Urothelium cell line (cell line): ENCODE measurements at places on chromosomes 2 and 18.

- DNase-seq, result no peak
These were observed 43.5 kb downstream of the TMEM163 start for GRCh38 chr2:134675314-134675713.

DNA sequence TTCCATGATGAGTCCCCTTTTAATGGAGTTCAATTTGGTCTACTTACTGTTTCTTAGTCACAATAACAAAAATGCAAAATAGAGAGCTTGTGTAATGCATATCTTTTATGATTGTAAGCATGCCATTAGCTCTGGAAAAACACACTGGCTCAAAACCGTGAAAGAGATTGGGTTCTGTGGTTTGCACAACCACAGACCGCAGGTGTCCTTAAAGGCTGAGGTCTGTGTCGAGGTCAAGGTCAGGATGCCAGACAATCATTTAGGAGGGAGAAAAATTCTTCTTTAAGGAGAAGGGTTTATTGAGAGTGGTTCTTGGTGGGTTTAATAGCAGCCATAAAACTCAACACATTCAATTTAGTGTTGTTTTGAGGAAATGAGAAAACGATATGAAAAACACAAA lies 487.2 kb downstream of the GALR1 start:
- no peak for DNase-seq

DNA sequence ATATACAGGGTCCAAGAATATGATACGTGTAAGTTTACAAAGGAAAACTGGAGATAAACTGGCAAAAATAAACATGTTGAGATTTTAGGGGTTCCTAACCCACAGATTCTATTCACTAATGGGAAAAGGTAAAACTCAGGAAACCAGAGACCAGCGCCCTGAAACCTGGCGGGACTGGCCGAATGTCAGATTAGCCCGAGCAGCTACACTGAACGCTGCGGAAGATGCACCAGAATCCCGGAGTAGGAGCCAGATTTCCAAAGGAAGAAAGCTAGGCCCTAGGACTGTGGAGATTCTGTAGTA lies 679 bp upstream of the WDR75 start:
- no peak for DNase-seq

DNA sequence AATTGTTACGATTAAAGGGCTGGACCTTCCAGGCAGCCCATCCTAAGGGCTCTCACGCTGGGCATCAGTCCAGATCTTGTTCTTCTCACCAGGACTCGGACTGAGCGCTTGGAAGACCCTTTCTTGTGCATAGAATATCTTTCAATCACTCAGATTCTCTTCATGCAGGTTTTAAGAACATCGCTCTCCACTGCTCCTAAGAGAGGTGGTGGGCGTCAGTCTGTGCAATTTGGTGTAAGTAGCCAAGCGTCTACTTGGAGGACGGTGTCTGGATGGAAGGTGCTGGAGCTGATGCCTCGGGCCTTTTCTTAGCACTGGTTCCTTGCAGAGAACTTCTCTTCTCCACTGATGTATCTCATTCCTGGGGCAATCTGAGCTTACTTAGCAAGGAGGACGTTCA lies 68.7 kb downstream of the ASB1 start:
- DNase-seq, result no peak

DNA sequence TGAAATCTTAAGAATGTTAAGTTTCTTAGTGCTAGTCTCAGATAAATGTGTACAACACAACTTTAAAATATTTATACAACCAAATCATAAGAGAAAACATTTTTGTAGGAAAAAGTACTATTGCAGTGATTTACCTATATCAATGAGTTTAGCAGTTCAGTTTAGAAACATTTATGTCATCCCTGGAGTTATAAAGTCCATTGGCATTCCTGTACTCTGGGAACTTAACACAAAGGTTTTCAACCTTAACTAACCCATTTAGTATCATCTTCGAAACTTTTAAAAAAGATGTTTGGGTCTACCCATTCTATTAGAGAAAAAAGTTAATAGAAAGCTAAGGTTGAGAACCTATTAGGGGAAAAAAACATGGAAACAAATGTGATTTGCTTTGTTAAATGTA lies 10.9 kb downstream of the AFTPH start:
- DNase-seq, result no peak

- no peak for DNase-seq
These were observed 110.3 kb downstream of the CMPK2 start for GRCh38 chr2:6755456-6755855.

GRCh38 chr2:213991453-213992108 lies 419.3 kb upstream of the VWC2L start:
- DNase-seq, result no peak

DNA sequence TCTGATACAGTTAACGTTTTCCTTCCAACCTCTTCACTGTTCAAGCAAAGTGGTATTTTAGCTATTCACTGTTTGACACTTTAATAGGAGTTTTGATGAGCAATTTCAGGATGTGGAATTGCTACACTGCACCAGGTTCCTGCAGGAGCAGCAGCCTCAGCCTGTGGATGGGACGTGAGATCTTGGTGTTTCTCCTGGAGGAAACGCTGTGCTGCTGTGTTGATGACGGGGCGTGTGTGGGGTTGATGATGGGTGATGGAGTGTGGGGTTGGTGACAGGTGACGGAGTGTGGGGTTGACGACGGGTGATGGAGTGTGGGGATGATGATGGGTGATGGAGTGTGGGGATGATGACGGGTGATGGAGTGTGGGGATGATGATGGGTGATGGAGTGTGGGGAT lies 98.9 kb downstream of the RTP5 start:
- no peak for DNase-seq

DNA sequence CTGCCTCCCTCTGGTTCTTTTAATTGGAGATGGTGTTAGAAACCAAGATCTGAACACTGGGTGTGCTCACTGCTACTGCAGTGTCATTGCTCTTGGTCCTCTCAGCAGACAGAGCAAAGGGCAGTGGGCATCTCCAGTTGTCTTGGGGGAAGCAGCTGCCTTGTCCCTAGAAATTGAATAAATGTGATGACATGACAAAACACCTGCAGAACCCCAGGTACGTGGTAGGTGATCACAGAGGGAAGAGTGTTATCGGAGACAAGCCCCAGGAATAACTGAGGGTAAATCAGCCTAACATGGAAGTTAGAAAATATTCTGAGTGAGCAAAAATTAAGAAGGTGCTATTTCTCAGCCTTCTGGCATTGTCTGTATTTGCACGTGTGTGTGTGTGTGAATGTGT lies 311.9 kb upstream of the HDAC4 start:
- DNase-seq, result no peak

- DNase-seq, result no peak
These were observed 826.3 kb upstream of the CDH2 start for GRCh38 chr18:29003194-29003593.

DNA sequence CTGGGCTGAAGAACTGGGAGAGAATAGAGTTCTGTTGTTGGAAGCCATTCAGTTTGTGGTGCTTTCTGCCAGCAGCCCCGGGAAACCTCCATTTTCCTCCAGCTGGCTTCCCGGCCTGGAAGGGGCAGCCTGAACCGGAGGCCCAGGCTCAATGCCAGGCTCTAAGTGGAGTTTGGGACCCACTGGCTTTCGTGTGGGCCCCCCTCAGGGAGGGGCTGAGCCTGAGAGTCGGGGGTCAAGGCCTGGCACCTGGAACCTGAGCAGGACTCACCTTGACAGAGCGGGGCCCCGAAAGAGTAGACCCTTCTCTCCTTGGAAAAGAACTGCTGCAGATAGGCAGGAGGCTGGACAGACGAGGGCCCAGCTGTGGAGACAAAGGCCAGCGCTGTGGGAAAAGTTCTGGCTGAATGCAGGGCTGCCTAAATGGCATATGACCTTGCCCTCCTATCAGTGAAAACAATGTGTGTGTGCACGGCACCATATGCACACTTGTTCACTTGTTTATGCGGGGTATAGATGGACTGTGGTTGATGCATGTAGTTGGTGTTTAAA lies 34.8 kb upstream of the ASB18 start:
- no peak for DNase-seq

DNA sequence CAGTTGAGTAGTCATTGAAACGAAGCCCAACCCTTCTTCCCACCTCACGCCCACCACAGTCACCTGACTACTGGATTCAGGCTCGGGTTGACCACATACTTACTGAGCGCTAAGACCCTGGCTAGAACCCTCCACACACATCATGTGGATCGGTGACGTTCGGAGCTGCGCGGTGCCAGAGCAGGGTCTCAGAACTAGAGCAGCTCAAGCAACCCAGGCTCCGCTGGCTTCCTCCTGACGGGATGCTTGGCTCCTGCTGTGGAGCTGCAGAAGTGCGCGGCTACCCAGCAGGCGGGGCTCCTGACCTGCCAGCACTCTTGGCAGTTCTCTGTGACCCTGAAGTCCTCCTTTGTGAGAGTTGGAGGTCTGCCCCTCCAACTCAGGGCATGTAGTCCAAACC lies 90.6 kb upstream of the MBOAT2 start:
- no peak for DNase-seq

DNA sequence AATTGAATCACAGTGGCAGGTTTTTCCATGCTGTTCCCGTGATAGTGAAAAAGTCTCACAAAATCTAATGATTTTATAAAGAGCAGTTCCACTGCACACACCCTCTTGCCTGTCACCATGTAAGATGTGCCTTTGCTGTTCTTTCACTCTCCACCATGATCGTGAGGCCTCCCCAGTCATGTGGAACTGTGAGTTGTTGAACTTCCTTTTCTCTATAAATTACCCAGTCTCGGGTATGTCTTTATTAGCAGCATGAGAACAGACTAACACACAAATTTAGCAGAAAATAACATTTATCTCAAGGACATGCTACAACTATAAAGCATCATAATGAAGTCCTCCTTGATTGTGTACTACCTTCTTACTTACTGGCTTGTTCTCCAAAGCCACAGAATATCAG lies 1526.0 kb downstream of the LRP1B start:
- DNase-seq, result no peak

DNA sequence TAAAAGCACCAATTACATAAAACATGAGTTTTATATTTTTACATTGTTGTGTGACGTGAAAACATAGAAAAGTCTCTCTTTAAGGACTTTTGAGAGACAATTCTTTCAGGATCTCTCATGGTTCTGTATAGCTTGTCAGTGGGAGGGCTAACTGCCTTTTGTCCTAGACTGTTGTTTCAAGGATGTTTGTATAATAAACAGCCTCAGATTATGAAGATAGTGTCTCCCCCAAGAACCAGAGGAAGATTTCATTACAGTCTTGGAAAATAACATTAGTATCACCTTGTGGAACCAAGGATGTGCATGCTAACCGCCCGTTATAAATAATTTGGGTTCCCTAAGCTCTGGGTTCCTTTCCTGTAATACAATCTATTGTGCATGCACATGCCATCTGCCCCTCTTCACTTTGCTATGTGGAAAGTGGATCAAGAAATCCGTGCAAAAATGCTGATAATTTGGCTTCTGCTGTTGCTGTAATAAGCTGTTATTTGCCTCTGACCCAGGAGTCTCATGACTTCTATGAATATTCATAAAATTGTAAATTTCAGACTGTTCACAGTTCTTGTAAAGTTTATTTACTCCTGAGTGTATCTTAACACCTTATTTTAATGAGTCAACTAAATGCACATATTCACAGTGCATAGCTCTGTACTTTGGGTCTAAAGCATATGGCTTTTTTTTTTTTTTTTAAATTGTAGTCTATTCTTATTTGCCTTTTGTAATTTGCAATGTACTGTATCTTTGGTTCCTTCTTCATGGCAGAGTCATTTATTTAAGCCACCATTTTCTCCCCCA lies 265.5 kb downstream of the PTH2R start:
- DNase-seq, result no peak

- no peak for DNase-seq
These were observed 65.8 kb downstream of the EMILIN2 start for GRCh38 chr18:2912357-2913299.

- no peak for DNase-seq
These were observed 599.5 kb upstream of the ZNF804A start for GRCh38 chr2:183998797-183999190.

DNA sequence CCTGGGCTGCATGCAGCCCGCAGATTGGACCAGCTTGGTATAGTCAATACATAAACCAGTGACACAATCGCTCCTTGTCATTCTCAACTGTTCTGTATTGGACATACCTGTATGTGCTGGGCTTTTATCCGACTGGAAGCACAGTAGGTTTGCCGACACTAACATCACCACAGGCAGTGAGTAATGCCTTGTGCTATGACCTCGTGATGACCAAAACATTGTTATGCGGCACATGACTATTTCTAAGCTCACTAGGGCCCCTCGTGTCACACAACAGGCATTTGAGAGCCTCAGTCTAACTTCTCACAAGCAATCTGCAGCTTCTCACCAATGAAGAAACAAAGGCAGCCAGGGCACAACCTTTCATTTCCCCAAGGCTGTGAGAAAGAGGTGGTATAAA lies 320.8 kb downstream of the AFF3 start:
- DNase-seq, result peak; percentile 61

- DNase-seq, result no peak
These were observed 9.4 kb upstream of the GBX2 start for GRCh38 chr2:236177604-236177966.

GRCh38 chr2:1230155-1230893 lies 182.9 kb upstream of the TPO start:
- no peak for DNase-seq

- no peak for DNase-seq
These were observed 66.0 kb upstream of the FAM136A start for GRCh38 chr2:70367722-70368323.

DNA sequence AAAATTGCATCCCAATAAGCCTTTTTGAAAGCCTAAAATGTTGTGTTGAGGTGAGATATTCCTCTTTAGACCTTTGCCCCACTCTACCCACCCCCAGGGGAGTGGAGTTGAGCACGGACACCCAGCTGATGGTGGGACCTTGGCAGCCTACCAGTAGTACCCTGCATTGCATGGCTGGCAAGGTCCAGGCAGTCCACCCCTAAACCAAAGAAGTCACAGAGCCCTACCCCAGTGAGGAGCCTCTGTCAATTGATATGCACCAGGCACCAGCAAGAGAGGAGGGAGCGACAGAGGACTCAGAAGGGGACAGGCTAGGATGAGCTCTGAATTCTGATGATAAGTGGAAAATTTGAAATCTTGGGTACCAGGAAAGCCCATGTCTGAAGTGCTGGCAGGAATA lies 38.6 kb downstream of the MARCO start:
- DNase-seq, result no peak

DNA sequence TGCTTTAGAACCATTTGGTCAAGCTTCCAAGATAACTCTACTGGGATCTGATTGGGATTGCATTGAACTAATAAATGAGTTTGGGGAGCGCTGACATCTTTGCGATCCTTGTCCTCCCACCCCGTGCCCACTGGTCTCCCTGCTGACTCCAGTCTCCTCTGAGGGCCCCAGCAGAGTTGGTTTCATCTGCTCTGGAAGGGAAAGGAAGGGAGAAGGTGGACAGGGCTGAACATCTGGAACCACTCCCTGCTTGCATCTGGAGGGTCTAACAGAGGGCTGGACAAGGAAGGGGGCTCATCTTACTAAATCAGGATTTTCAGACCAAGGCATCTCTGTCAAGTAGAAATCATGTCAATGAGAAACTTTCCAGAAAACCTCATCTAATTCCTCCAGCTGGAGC lies 12.8 kb downstream of the GBX2 start:
- DNase-seq, result no peak
